Activated naive CD4-positive, alpha-beta T cell treated with anti-CD3 and anti-CD28 coated beads, Interleukin-2, amount 50 U/mL, for 72 hours (primary cell): ENCODE measurements at places on chromosomes 6 and 20. TPM values are rescaled to one million over a fixed set of nuclear protein-coding genes. Genes with fewer than 3 reads are reported as not detected.

The RIMS1 gene
- not detected for total RNA-seq

The LMBRD1 gene
- 23.1 TPM for total RNA-seq

The LAMA4 gene
- total RNA-seq, result not detected

DNA sequence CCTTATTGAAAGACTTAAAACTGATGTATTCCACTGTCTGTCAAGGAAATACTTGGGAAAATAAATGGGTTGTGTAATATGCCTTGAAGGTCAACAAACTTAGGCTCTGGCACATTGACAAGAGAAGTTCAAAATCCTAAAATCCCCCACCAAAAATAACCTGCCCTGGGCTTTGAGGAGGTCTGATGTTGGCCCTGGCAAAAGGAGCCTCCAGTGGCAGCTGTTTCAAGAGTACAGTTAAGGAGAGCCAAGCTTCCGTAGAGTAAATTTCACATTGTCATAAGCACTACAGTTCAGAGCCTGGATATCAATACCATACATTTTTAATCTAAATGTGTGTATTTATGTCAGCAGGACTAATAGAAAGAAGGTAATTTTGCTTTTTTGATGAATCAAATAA, 282.7 kb downstream of the EYA4 start:
- DNase-seq, result no peak

DNA sequence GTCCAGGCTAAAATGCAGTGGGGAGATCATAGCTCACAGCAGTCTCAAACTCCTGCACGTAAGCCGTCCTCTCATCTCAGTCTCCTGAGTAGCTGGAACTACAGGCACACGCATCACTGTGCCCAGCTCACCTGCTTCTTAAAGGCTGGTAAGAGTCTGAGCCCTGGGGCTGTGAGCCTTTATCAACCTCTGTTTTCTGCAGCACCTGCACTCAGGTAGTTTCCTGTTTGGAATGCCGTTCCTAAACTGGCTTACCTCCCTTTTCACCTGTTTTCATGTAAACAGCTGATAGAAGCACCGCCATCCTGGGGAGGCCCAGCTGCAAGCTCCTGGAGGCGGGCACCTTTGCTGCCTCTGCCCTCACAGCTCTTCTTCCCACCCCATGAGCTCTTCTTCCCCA, 45.4 kb downstream of the SLC24A3 start:
- DNase-seq, result no peak

DNA sequence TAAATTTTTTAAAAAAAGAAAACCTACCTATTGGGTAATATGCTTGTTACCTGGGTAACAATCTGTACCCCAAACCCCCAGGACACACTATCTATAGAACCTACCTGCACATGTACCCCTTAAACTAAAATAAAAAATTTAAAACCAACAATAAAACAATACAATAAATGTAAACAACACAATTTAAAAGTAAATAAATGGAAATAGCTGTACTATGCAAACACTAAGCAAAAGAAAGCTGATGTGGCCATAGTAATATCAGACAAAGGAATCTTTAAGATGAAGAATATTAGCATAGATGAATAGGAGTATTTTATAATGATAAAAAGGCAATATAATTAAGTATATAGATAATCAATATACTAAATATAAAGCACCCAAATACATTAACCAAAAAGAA, 50.3 kb downstream of the ROS1 start:
- no peak for DNase-seq

DNA sequence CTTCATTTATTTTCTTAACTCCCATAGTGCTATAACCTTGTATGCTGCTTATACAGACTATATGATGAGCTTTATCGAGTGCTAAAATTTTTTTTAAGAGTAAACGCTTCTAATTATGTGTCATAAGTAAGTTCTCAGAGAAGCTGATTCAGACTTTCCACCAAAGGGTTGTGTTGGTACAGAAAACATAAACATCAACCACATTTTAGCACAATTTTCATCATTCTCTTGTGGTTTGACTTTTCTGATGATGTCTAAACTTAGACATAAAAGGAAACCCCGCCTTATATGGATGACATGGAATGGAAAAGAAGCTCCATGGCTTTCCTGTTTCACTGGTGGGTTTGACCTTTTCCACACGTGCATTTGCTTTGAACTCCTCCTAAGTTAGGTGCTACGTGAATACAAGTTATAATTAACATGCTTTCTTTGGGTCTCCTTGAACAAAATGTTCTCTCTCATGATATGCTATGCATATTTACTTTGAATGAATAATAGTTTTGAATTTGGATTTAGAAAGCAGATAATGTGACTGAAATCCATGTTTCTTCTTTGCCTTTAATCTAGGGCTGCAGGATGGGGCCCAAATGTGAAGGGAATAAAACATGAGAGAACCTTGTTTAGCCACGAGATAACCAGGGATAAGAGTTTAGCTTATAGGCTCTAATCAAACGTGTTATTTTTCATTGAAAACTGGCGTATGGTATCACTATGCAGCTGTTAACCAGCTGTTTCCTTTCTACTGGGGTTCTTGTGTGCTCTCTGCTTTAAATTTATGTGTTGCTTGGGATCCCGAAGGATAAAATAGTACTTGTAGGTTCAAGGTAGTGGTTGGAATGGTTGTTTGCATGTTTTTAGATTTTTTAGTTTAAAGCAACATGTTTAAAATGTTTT, 127.1 kb upstream of the AHI1 start:
- no peak for DNase-seq

DNA sequence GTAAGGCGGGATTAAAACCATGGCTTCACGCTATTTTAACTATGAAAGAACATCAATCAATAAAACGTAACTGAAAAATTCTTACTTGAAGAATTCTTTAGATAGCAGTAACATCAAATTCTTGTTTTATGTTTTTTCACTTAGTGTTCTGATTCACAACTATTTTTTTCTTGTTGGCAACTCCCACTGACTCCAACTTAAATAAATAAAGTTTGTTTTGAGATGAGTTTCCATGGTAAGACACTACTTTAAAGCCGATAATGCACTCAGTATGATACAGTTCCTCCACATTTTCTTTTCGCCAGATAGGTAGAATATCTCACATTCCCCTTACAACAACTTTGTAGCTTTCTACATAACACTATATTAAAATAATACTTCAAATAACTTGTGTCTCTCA, 33.1 kb upstream of the CNKSR3 start:
- DNase-seq, result no peak

DNA sequence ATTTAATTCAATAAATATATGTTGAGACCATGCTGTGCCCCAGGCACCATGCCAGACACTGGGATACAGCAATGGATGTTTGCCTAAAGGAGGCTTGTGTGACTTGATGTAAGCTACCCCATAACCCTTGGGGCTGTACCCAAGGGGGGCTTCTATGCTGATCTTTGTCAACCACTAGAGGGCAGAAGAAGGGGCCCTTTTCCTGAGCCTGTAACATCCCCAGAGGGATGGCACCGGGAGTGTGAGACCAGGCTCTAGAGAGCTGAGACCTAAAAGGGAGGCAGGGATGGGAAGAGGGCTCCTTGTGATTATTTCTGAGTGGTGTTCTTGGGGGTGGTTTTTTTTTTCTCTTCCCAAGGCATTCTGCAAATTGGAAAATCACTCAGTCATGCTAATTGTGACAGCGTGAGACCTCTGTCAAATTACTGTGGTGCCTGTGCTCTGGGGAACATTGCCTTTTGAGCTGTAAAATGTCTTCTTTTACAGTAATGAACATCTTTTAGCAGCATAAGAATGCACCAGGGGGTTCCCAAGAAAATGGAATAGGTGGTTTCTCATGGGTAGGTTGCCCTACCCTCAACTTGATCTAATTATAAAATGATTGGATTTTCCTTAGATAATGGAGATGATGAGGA, 138.7 kb upstream of the SLC24A3 start:
- DNase-seq, result no peak

GRCh38 chr20:25336561-25337422, 53.8 kb downstream of the ABHD12 start:
- DNase-seq, result no peak
